ENCODE measurements at places on chromosomes 1 and 21.

- no peak for DNase-seq
Measured at GRCh38 chr1:198352975-198353695, 187.3 kb downstream of the ATP6V1G3 start.

DNA sequence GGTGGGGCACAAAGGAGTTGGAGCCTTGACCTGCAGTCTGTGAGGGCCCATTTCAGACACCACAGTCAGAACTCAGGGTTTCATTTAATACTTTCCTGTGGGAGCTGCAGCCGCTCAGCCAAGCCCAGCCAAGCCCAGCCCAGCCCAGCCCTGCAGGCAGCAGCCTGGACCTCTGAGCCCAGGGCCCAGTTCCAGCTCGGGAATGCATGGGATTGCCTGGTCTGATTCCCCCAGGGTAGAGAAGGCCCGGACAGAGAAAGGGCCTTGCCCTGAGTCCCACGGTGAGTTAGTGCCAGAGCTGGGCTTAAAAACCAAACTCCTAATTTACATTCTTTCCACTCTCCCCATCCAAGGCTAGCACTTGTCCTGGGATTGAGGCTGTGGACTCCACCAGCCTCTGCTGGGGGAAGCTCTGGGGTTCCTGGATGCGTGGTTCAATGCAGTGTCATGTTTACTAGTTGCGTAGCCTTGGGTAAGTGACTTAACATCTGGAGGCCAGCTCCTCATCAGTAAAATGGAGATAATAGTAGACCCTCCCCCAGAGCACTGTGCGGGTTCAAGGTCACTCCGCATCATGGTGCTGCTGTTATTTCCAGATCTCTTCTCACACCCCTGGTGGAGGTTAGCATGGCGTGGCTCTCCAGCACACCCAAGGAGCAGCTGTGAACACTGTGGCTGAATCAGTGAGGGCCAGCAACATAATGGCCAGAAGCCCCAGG is 29.2 kb upstream of the PKP1 start:
- DNase-seq, result no peak

DNA sequence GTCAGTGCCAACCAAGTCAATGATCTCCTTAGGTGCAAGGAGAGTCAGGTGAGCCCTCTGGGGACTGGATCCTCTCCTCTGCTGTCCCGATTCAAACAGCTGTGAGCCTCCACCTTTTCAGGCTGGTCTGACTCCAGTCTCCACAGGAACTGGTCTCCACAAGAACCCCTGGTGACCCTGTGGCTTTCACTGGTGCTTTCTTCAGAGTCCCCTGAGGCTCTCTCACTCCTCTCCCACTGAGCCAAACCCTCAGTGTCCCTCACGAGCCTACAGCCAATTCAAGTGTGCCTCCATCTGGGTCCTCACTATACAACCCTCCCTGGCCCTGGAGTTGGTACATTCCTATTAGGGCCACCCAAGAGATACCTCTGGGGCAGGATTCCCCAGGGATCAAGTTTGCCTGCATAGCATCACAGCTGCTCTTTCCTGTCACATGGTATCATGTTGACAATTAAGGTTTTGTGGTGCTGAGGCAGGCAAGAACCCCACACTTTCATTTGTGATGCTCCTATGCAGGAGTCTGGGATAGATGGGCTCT is 5.2 kb upstream of the NGF start:
- DNase-seq, result no peak

DNA sequence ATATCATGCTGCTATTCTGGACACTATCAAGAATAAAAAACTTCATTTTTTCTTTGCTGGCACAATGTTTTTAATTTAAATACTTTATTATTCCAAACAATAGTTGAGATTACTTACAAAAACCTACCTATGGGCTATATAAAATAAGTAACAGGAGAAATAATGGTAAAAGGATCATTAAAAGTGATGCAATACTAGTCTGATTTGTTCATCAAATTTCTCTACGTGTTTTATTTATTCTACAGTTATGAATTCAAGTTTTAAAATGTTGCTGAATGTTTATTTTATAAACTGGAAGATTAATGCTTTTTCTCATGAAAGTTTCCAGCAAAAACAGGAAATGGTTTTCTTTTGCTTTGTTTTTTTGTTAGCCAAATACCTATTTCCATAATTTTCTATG is 662.4 kb upstream of the BRINP3 start:
- no peak for DNase-seq
